ENCODE measurements at places on chromosomes 2 and 18. TPM values are rescaled to one million over a fixed set of nuclear protein-coding genes. Genes with fewer than 3 reads are reported as not detected.

The COLEC11 gene
- total RNA-seq: not detected

The GPN1 gene
- 42.6 TPM for total RNA-seq

The SNORC gene
- 1.6 TPM for total RNA-seq

The LYPD6B gene
- not detected for total RNA-seq

The PARD3B gene
- 3.0 TPM for total RNA-seq

The MYCN gene
- 0.39 TPM for total RNA-seq

The PROKR1 gene
- total RNA-seq: not detected

The CAPN14 gene
- total RNA-seq: not detected

The MATN3 gene
- 4.0 TPM for total RNA-seq

The MAP3K19 gene
- not detected for total RNA-seq

The CPLX4 gene
- total RNA-seq: not detected

The IL1F10 gene
- not detected for total RNA-seq

The GCG gene
- total RNA-seq: not detected

The ATG4B gene
- total RNA-seq: 58.3 TPM

The ELOA2 gene
- total RNA-seq: not detected

The GPR55 gene
- not detected for total RNA-seq

The RFTN2 gene
- total RNA-seq: 4.4 TPM

The SCYGR4 gene
- not detected for total RNA-seq

The PAX3 gene
- not detected for total RNA-seq

The MERTK gene
- total RNA-seq: 13.4 TPM

The CAMKMT gene
- 3.8 TPM for total RNA-seq

The POU3F3 gene
- not detected for total RNA-seq

The ANKRD30B gene
- total RNA-seq: not detected

The PARD6G gene
- total RNA-seq: 1.9 TPM

The AQP4 gene
- not detected for total RNA-seq

The IL1R2 gene
- not detected for total RNA-seq

The ATP6V1C2 gene
- total RNA-seq: not detected

The UGT1A5 gene
- not detected for total RNA-seq

The IRS1 gene
- total RNA-seq: 0.05 TPM

The SF3B1 gene
- 120 TPM for total RNA-seq

The PLA2R1 gene
- total RNA-seq: 6.4 TPM

The SATB2 gene
- total RNA-seq: 4.5 TPM

The DCDC2C gene
- total RNA-seq: 0.60 TPM

The PCARE gene
- not detected for total RNA-seq

The IL18R1 gene
- 1.00 TPM for total RNA-seq

The ZNF385B gene
- not detected for total RNA-seq

The DES gene
- not detected for total RNA-seq

All from mammary microvascular endothelial cell (primary cell).